ENCODE measurements at places on chromosomes 1 and 21. TPM values are rescaled to one million over a fixed set of nuclear protein-coding genes. Genes with fewer than 3 reads are reported as not detected.

- ATAC-seq, result no peak
Observed at GRCh38 chr1:182586380-182586779, 2.7 kb downstream of the RNASEL start.

GRCh38 chr1:34780528-34780927 lies 486 bp upstream of the GJB3 start:
- ATAC-seq, result no peak

GRCh38 chr1:10812387-10812915 lies 16.0 kb upstream of the CASZ1 start:
- ATAC-seq, result no peak

DNA sequence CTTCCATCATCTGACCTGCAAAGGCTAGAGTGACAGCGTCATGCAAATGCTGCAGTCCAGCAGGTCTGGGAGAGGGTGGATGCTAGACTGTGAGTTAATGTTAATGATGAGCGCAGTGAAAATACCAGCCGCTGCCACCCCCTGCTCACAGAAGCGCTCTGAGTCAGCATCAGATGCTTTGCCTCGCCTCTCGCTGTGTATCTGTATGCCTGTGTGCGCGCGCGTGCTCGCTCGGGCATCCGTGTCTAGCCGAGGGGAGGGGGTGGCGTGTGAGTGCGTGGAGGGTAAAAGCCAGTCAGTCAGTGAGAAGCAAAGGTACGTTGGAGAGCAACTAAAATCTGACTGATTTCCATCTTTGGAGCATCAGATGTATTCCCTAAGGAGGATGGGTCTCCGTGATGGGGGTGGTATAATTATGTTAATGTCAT lies 858.7 kb downstream of the USP25 start:
- peak; percentile 88 for ATAC-seq

DNA sequence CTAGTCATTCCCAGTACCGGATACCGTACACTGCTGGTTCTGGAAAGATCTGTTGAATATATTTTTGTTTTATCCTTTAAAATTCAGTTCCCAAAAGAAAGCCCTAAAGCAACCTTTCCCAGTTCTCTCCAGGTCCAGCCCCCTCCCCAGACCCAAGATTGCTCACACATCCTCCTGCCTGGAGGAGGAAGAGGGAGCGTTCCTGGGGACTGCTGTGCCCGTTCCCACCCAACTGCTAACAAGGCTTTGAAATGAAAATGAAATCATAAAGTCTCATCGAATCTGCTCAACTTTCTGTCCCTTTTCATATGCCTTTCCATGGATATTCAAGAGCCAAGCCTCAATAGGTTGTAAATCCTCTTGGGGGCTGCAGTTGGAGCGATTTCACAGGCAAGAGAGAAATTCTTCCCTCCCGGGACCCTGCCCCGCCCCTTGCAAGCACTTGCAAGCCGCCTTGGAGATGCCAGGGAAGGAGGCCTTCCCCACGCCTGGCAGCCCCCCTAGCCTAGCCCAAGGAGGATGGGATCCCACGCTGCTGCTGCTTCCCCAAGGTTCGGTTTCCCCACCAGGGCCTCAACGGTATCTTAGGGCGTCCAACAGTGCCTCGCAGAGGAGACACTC lies 113.2 kb upstream of the CACHD1 start:
- ATAC-seq, result no peak

- ATAC-seq, result no peak
Observed at GRCh38 chr1:22553104-22553880, 10.0 kb upstream of the EPHA8 start.

GRCh38 chr1:145979746-145980456 lies 15.4 kb downstream of the POLR3GL start:
- peak; percentile 14 for ATAC-seq

DNA sequence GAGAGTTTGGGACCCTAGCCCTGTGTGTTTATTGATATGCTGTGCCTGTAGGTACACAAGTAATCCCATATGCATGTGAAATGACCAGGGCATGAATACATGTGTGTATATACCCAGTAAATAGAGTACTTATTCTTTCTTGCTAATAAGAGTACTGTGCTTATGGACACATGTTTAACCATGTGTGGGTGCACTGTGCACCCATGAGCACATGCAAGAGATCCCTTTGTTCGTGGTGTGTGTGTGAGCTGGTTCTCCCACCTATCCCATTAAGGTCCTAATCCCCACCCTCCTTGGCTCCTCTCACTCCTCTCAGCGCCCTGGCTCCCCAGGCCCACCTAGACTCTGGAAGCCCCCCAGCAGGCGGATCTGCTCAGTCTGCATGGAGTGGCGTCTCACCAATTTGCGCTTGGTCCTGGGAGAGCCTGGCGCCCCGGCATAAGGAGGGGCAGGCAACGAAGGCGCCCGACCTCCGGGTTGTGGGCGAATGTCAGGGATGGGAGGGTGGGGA lies 2.2 kb upstream of the LIX1L start:
- ATAC-seq, result no peak

DNA sequence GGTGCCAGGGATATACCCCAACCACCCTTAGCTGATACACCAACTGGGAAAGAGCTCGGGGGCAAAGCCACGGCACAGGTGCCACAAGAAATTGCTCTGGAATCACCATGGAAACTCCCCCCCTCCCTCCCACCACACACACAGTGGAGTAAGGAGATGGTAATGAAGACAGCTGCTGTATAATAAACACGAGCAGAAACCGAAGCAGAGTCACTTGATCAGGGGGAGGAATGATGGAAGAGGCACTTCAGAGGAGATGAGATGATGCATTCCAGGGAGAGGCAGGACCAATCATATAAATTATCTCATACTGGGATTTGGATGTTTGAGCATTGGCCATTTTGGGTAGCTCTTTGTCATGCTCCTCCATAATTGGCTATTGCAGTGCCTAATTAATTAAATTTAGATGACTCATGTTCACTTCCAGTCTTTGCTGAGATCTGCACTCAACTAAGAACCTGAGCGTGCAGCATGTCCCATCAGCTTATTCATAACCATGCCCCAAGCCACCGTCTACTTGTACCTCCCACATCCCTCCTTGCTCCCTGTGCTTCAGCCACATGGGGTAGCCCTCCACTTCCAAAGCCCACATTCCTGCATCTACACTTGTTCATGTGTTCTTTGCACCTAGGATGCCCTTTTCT lies 189.5 kb downstream of the ZSCAN20 start:
- ATAC-seq, result no peak

- ATAC-seq, result peak; percentile 29
Observed at GRCh38 chr1:156245451-156246232, 2.2 kb downstream of the PAQR6 start.

DNA sequence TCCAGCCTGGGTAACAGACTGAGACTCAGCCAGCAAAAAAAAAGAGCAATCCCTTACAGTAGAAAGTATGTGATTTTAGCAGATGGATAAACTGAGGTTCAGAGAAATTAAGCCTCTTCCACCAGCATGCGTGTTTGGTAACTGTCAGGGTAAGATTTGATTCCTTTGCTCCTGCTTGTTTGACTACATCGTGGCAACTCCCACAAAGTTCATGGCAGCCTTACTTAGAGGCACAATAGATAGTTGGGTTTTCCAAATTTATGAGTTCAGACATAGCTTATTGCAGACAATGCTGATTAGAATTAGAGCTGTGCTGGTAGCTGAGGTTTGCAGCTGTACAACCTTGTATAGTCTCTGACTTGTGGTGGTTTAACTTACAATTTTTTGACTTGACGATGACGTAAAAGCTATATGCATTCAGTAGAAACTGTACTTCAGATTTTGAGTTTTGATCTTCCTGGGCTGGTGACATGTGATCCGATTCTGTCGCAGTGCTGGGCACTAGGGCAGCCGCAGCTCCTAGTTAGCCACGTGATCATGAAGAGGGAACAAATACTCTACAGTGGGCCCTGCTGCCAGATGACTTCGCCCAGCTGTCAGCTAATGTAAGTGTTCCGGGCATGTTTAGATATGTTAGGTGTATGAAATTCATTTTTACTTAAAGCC lies 167.8 kb downstream of the DHRS3 start:
- peak; percentile 25 for ATAC-seq

The S100A3 gene
- 9.6 TPM for total RNA-seq

- ATAC-seq, result no peak
Observed at GRCh38 chr21:28282833-28283232, 709.8 kb downstream of the LTN1 start.

DNA sequence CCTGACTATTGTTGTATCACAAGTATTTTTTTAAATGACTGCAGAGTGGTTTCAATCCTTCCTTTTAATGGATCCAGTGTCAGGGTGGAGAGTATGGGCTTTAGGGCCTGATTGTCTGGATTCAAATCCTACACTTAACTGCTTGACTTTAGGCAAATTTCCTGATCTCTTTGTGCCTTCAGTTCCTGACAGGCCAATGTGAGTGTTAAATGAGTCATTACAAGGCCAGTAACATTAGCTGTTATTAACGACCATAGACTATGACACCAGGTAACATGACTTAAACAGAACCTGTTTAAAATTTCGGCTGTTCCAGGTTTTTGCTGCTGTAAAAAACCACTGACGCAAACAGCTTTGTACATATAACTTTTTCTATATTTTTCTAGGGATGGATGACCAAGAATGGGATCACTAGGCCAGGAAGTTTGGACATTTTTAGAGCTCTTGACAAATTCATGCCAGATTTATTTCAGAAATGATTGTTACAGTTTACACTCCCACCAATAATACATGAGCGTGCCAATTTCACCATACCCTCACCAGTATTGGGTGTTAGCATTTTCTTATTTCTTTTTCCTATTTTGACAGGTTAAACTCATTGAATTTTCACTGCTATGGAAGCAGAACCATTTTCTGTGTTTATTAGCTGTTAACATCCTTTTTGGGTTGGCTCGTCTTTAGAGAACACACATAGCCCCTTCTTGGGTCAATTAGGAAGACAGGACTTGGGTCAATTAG lies 11.3 kb downstream of the ZNF362 start:
- ATAC-seq, result peak; percentile 79

DNA sequence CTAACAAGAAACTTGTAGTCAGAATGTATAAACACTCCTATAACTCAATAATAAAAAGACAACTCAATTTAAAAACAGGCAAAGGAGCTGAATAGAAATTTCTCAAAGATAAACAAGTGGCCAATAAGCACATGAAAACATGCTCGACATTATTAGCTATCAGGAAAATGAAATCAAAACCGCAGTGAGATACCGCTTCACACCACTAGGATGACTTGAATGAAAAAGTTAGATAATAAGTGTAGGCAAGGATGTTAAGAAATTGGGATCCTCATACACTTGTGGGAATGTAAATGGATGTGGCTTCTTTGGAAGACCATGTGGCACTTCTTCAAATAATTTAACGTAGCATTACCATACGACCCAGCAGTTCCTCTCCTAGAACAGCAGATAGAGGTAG lies 8.9 kb downstream of the RALGPS2 start:
- no peak for ATAC-seq

- ATAC-seq, result no peak
Observed at GRCh38 chr1:179709841-179710329, 33.2 kb upstream of the FAM163A start.

DNA sequence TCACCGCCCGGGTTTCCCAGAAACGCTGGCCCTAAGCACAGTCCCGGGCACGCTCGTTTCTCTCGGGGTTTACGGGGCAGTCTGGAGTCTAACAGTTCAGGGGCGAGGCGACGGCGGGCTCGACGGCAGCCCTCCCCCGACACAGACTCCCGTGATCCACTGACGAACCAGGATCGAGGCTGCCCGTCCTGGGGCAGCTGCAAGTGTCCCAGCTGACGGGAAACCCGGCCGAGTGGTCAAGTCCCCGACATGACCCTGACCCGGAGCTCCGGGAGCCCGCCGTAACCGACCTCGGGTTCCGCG lies 494 bp downstream of the UBE2J2 start:
- ATAC-seq, result peak; percentile 0

DNA sequence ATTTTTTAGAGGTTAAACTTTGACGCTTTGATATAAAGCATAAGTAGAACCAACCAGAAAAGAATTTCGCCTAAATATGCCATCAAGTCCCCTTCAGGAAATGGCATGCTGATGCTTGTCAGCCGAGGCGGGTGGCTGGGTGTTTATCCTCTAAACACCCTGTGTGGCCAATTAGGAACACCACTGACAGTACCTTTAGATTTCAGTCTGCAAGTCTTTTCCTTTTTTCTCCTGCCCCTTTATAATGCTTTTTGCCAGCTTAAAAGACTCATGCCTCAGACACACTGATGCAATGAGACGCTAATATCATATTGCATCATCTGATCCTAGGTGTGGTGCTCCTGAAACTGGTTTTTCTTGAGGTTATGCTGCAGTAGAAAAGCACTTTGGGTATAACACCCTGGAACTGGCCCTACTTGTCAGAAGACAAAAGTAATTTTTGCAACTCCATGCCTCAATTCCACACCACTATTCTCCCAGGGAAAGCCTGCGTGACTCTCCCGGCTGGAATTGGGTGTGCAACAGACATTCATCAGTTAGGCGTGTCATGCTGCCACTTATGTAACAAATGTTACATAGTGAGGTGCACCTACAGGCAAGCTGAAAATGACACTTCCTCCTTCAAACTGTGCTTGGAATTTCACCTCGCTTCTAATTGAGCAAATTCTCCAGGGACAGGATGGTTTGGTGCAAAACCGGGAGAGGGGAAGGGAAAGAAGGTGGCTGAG lies 2.0 kb upstream of the RCC2 start:
- ATAC-seq, result peak; percentile 81

The SPATA1 gene
- total RNA-seq, result 1.1 TPM

- ATAC-seq, result no peak
Observed at GRCh38 chr1:184947497-184948256, 26.6 kb downstream of the NIBAN1 start.

The SUSD4 gene
- total RNA-seq, result 42.2 TPM

DNA sequence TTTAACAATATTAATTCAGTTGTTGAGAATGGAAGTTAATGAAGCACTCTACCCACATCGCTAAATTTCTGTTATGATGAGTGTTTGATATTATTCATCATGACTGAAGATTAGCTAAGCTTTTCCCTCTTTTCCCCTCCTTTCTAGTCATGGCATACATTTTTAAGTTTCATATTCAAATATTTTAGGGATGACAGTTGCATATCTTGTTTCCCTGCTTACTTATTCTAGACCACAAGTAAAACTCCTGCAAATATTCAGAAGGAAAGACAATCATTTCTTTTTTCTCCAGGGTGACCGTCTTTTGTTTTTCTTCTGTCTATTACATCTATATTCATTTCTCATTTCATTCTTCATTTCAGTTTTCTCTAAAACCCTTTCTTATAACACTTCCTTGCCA lies 906.0 kb downstream of the ADGRL2 start:
- ATAC-seq, result no peak

- no peak for ATAC-seq
Observed at GRCh38 chr1:85146972-85147359, 53.9 kb downstream of the SYDE2 start.

DNA sequence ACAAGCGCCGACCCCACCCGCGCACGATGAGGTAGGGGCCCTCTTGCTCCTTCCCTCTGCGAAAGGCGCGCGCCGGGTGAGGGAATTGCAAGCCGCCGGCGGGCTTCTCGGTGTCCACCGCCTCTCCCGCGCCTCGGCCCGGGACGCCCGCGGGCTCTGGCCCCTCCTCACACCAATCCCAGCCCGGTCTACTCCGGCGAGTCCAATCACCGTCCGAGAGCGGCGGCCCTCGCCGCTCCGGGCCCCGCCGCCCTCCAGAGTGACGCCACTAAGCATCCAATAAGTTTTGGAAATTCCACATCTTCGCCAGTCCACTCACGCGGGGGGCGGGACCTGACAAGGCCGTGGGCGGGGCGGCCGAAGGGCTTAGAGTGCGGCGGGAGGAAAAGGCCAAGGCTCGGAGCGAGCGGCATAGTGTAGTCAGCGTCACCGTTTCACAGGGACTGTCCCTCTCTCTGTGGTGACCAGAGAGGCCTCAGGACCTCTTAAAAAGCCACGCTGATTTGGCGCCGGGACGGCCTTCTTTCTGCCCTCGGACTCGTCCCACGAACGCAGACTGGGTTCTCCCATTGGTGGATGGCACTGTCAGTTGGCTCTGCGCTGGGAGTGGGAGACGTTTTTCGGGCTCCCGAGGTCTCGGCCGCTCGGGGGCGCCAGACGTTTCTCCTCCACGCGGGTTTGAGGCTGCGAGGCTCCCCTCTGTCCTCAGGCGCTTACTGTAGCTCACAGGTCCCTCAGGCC lies at the start of gene TRIM45:
TSS of gene TRIM45 (minus strand) at position 161 of the 741 bp plus-strand sequence. CDS start 548 bp downstream, outside the sequence.
- peak; percentile 98 for ATAC-seq

All from esophagus mucosa (tissue), 1 donor.